Effector memory CD8-positive, alpha-beta T cell (primary cell): ENCODE measurements at places on chromosomes 3 and 15.

DNA sequence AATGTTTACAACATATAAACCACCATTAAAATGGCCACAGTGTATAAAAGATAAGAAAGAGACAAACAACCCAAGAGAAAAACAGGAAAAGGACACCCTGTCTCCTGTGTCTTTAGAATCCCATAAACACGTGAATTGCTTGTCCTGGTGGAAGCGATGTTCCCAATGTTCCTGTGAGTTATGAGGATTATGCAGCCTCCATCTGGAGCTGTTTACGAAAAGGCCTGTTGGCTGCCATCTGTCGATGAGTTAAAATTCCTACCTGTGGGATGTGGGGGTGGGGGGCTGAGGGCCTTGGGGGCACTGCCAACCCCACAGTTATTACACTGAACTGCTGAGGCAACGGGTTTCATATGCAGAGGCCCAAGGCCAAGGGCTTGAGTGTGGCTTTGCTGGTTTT, 13.6 kb downstream of the NISCH start:
- no peak for DNase-seq

DNA sequence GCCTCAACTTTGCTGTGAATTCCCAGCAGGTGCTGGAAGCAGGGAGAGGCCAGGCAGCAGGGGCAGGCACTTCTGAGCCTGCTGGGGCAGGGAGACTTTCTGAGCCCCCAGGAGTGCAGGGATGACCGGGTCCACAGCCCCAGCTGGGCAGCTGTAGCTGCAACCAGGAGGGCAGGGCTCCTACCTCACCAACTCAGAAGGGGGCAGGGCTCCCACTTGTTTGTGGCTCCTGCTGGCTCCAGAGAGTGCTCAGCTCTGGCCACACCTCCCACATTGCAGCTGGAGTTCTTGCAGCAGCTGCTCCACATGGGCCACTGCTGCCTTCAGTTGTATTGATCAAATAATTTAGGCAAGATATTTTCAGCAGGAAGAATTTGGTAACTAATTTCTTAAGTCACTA, 812.3 kb downstream of the NSUN3 start:
- DNase-seq: no peak

DNA sequence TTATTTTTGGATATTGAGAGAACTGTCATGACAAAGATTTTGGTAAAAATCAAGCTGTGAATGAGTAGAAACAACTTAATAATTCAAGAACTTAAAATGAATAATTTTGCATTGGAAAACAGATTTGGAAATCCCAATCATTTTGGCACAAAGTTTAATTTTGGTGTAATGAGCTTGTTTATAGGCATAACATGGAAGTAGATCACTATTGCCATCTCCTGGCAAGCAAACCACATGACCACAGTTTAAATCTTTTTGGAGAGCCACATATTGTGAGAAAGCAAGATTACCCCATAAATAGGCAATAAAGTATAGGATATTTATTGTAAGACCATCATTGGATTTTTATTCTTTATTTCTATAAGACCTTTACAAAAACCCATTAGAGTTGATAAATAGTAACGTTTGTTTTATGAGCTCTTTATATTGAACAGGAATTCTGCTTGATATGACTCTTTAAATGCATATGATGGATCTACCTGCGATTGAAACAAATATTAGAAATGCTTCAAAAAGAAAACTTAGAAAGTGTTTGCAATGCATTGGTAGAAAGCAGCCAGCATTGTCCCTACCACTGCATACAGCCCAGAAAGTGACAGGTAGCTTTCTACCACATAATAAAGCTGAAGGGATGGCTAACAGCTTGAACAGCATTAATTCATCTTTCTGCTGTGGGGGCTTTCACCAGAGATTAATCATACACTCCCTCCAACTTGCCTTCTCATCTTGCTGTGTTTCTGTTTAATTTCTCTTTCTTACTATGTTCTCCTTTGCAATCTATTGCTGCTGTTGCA, 766.8 kb downstream of the TBL1XR1 start:
- DNase-seq: no peak

DNA sequence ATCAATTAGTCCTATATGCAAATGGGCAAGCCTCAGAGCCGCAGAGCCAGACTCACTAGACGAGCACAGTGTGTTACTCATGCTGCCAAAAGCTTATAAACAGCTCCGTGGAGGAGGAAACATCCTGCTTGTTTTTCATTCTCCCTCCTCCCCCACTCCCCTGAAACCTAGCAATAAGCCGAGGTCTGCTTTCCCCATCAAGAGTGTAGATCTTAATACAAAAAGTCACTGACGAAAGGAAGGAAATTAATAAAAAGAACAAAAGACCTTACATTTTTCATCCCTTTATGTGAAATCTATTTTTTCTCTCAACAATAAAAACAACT, 88.5 kb downstream of the XXYLT1 start:
- DNase-seq: no peak

- DNase-seq: no peak
Measured at GRCh38 chr3:111852540-111852939, 6.5 kb upstream of the PHLDB2 start.
